ENCODE measurements at places on chromosomes 4 and X.

- no peak for DNase-seq
Observed at GRCh38 chrX:12401252-12401651, 263.0 kb downstream of the FRMPD4 start.

DNA sequence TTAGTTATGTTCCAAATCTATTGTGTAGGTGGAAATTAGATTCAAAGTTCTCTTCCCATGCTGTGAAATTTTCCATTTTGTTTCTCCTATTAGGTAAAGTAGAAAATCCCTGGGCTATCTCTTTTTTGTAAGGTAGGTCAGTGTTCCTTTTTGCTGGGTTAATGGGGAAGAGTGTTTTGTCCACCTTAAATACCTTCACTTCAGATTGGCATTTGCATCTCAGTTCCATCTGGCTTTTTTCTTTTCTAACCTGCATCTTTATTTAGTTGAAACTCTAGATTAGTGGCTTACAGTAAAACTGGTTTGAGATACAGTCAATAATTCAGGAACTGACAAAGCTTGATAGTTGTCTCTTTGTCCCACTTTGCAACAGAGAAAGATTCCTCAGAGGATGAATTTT is 1115.8 kb downstream of the PDHA2 start:
- DNase-seq = no peak

DNA sequence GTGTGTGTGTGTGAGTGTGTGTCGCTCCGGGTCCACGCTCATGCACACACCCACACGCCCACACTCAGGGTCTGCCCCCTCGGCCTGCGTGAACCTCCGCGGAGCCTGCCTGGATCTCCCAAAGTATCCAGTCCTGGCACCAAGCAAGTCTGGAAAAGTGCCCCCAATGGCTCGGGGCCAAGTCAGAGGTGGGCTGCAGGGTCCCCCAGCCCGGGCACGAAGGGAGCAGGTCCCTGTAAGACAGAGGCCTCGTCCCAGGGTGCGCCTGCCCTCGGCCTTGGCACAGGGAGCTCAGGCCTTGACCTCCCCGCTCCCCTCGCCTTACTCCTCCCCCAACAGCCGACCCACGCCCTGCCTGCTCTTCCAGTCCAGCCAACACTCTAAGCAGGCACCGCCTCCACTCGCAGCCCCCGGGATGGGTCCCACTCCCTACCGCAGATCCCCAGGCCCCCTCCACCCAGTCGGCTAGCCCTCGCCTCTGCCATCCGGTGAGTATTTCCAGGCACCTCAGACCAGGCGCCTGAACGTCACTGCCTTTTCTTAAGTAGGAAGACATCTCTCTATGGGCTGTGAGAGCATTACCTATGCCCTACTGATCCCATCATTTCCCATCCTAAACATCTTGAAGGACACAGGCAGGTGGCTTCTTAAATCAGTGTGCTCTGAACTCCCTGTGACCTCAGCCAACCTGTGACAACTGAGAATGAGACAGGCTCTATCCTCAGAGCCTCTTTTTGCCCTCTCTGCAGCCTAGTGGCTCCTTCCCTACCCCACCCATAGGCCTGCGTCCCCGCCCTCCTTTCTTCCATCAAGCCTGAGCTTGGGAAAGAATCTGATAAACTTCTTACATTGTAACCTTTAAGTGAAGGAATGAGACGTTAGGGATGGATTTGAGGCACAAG is 704 bp downstream of the FAM114A1 start:
- DNase-seq = no peak

DNA sequence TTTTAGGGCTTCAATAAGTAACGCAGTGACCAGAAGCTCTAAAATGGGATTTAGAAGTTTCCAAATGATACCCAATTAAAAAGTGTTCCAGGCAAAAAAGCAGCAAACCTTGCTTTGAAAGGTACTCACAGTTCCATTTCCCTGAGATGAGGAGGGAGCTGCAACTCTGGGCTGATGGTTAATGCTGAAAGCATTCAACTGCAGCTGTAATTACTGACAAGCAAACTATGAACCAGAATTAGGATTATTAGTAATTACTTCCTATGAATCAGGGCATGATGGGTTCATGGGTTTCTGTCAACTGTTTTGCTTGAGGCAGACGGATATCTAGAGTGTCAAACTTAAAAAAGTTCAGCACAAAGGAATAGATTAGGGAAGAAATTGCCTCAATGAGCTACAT is 357.4 kb downstream of the STIM2 start:
- DNase-seq = no peak

DNA sequence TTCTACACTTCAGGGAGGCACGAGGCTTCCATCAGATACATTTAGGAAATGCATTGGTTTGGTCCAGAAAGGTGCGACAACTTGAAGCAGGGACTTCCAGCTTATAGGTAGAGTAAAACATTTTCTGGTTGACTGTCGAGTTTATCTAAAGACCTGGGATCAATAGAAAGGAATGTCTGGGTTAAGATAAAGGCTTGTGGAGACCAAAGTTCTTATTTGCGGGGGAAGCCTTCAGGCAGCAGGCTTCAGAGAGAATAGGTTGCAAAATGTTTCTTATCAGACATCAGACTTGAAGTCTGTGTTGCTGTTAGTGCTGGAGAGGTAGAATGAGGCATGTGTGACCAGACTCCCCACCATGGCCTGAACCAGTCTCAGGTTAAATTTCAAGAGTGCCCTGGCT is 190.3 kb downstream of the TRIML1 start:
- DNase-seq = no peak

- DNase-seq = no peak
Observed at GRCh38 chrX:123822965-123823364, 36.9 kb upstream of the XIAP start.

- DNase-seq = no peak
Observed at GRCh38 chrX:9614016-9614415, 149.2 kb downstream of the TBL1X start.

Measured in GOT3 (cell line).